Airway epithelial cell (primary cell): ENCODE measurements at places on chromosomes 6 and 20. TPM values are rescaled to one million over a fixed set of nuclear protein-coding genes. Genes with fewer than 3 reads are reported as not detected.

Gene BCLAF1
- total RNA-seq = 70.1 and 76.6 TPM in 2 replicates

Gene ZNF831
- not detected in 2 replicates for total RNA-seq

Gene PPIL1
- 38.1 and 52.4 TPM in 2 replicates for total RNA-seq

Gene LY6G5C
- total RNA-seq = 0.42 and 0.79 TPM in 2 replicates

Gene PERP
- 754 and 1,006 TPM in 2 replicates for total RNA-seq

Gene TRERF1
- total RNA-seq = 5.0 and 9.5 TPM in 2 replicates

Gene FAM217A
- total RNA-seq = not detected in 2 replicates

Gene PPARD
- 27.0 and 36.7 TPM in 2 replicates for total RNA-seq

Gene OSBPL2
- 22.7 and 28.8 TPM in 2 replicates for total RNA-seq

Gene PSORS1C2
- total RNA-seq = 0.14 and 0.33 TPM in 2 replicates

Gene TTBK1
- total RNA-seq = not detected in 2 replicates

Gene MTFR2
- 5.1 and 9.1 TPM in 2 replicates for total RNA-seq

Gene RAE1
- total RNA-seq = 41.1 and 51.4 TPM in 2 replicates

Gene PCSK2
- total RNA-seq = not detected in 2 replicates

Gene CDH4
- total RNA-seq = 2.0 and 2.9 TPM in 2 replicates

Gene TNFAIP3
- total RNA-seq = 7.4 and 10.4 TPM in 2 replicates

Gene MYCT1
- not detected in 2 replicates for total RNA-seq

Gene MYLK2
- not detected in 2 replicates for total RNA-seq

Gene F13A1
- 0.05 TPM in 1 of 2 replicates, not detected in the other for total RNA-seq

Gene RNF39
- 3.3 and 4.9 TPM in 2 replicates for total RNA-seq

Gene IPCEF1
- total RNA-seq = 0.07 and 0.09 TPM in 2 replicates

Gene SLC16A10
- total RNA-seq = under 0.01 and 0.09 TPM in 2 replicates

Gene OGFRL1
- 15.8 and 20.6 TPM in 2 replicates for total RNA-seq

Gene METTL24
- total RNA-seq = not detected in 2 replicates

Gene C20orf144
- not detected in 2 replicates for total RNA-seq

Gene KIF6
- total RNA-seq = not detected in 2 replicates

Gene EDN3
- total RNA-seq = not detected in 2 replicates

Gene JPH2
- total RNA-seq = 0.14 and 0.19 TPM in 2 replicates

Gene LY86
- total RNA-seq = not detected in 2 replicates

Gene GLP1R
- not detected in 2 replicates for total RNA-seq

Gene UNC5CL
- total RNA-seq = 0.19 and 0.28 TPM in 2 replicates

Gene HLA-DMB
- not detected in 2 replicates for total RNA-seq

Gene RCAN2
- total RNA-seq = not detected in 2 replicates

Gene KCNG1
- 23.8 and 24.0 TPM in 2 replicates for total RNA-seq

Gene RAB23
- total RNA-seq = 6.0 and 9.9 TPM in 2 replicates

Gene BYSL
- 6.2 and 15.8 TPM in 2 replicates for total RNA-seq

Gene PDE10A
- 0.05 and 0.14 TPM in 2 replicates for total RNA-seq

Gene SLC35D3
- not detected in 2 replicates for total RNA-seq

Gene LAMA2
- total RNA-seq = 0.37 and 0.49 TPM in 2 replicates

Gene C20orf204
- total RNA-seq = 0.14 and 0.74 TPM in 2 replicates

Gene FAM229B
- total RNA-seq = 4.1 and 17.0 TPM in 2 replicates

Gene GRM1
- total RNA-seq = 0.65 TPM in 1 of 2 replicates, not detected in the other

Gene KIAA1755
- total RNA-seq = not detected in 2 replicates

Gene ENPP4
- total RNA-seq = 0.28 and 0.56 TPM in 2 replicates

Gene HCK
- not detected in 2 replicates for total RNA-seq

Gene FOXC1
- total RNA-seq = 7.9 and 11.6 TPM in 2 replicates

Gene NPBWR2
- not detected in 2 replicates for total RNA-seq

Gene RUNX2
- 2.5 and 3.1 TPM in 2 replicates for total RNA-seq

Gene PPP1R14C
- total RNA-seq = 89.3 and 94.6 TPM in 2 replicates

Gene IL20RA
- 3.7 and 3.8 TPM in 2 replicates for total RNA-seq

Gene SEL1L2
- total RNA-seq = not detected in 2 replicates

Gene SALL4
- 0.05 and 0.07 TPM in 2 replicates for total RNA-seq

Gene ENPP1
- 0.28 and 0.42 TPM in 2 replicates for total RNA-seq

Gene EDN1
- total RNA-seq = 8.1 and 8.6 TPM in 2 replicates

Gene HNF4A
- not detected in 2 replicates for total RNA-seq

Gene CST2
- not detected in 2 replicates for total RNA-seq

Gene PREP
- 30.9 and 42.2 TPM in 2 replicates for total RNA-seq

Gene OR12D1
- not detected in 2 replicates for total RNA-seq

Gene GABRR1
- total RNA-seq = not detected in 2 replicates
